ENCODE measurements at places on chromosomes 6 and 20. TPM values are rescaled to one million over a fixed set of nuclear protein-coding genes. Genes with fewer than 3 reads are reported as not detected.
A peak's percentile ranks its signal among the peaks of the same experiment; 100 is the strongest.

DNA sequence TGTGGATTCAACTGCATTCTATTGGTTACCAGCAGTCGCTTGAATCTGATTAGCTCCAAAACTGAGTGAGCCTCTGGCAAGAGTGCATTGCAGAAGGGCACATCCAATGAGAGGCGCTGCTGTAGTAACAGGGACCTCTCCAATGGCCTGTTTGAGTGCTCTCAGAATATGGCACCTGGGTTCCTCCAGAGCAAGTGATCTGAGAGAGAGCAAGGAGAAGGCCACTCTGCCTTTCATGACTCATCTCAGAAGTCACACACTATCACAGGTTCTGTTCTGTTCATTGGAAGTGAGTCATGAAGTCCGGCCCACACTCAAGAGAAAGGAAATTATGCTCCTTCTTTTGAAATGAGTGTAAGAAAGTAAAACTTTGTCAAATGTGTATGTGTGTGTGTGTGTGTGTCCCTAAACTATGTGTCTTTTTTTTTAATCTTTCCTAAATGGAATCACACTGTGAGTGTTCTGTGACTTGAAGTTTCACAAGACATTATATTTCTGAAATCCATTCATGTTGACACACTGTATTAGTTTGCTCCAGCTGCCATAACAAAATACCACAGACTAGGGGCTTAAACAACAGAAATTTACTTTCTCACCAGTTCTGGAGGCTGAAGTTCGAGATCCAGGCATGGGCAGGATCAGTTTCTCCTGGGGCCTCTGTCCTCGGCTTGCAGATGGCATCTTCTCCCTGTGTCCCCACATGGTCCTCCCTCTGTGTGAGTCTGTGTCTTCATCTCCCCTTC lies 138.3 kb upstream of the CDYL start:
- DNase-seq: no peak

DNA sequence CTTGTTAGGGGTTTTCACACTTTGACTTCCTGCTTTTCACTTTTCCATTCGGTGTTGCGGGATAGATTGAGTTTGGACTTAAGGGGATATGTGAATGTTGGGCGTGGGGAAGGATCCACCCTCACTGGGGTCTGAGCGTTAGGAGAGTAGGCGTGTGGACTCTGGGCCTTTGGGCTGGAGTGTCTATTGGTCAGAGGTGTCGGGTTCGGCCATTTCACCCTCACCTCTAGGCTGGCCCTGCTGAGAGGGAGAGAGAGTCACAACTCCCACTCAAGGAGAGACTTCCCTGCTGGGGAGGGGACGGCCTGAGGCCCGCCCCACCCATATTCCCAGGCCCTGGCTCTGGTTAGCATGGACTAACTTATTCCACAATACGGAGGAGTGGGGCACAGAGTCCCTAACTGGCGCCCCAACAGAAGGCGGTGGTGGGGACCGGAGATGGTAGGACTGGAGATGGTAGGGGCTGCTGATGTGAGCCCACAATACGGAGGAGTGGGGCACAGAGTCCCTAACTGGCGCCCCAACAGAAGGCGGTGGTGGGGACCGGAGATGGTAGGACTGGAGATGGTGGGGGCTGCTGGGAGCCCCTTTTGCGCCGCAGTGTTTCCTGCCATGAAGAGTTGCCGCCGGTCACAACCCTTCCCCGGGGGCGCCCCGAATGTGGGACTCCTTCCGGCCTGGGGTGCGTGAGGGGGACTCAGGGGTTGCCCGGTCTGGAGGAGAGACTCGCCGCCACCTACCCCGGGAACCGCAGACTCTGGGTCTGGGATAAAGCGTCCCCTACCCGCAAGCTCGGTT lies 1.4 kb upstream of the PTPRA start:
- no peak for DNase-seq

DNA sequence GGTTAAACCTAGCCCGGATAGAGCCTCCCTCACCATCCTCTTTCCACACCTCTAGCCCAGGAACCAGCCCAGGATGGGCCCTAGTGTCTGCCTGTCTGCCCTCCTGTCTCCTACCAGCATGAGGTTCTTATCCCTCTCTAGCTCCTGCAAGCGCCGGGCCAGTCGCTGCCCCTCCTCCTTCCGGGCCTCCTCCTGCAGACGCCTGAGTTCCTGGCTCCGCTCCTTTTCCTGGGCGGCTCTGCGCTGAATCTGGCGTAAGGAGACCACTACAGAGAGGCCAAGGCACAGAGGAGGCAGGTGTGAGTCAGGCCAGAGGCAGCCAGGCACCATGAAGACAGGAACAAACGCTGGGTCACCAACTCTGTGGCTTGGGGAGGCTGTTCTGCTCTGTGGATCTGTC lies 4.3 kb upstream of the PSORS1C2 start:
- no peak for DNase-seq

DNA sequence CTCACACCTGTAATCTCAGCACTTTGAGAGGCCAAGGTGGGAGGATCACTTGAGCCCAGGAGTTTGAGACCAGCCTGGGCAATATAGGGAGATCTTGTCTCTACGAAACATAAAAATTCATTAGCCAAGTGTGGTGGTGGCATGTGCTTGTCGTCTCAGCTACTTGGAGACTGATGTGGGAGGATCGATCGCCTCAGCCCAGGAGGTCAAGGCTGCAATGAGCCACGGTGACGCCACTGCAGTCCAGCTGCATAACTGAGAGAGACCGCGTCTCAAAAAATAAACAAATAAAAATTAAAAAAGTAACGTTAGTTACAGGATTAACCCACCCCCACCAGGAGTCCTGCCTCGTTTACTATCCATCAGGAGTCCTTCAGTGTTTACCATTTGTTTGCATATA lies 345.1 kb downstream of the BTBD3 start:
- no peak for DNase-seq

DNA sequence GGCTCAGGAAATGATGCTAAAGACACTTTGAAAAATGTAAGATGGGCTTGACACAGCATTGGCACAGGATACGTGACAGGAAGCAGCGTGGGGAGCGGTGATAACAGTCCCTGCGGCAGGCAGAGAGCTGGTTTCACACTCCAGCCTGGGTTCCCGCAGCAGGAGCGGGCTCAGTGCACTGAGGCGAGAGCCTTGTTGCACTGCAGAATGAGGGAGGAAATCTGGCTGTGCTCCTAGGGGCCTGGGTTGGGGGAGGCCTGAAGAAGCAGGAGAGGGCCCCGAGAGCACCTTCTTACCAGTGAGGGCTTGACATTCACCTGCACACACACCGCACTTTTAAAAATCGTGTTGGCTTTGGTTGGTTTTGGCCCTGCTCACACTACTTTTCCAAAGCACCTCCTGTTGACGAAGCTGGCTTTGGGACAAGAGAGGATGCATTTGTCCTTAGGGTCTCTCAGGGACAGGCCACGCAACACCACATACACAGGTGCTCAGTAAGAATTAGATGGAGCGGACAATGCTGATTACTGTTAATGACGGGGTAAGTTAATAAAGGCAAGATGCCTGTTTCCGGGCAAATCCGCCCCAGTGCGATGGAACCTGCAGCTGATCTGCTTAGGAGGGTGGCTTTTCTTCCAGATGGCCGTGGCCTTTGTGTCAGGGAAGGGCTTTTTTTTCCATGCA lies 49.4 kb upstream of the ARMC2 start:
- DNase-seq: no peak

GRCh38 chr20:33524261-33524660 lies 34.4 kb downstream of the CBFA2T2 start:
- DNase-seq: no peak

DNA sequence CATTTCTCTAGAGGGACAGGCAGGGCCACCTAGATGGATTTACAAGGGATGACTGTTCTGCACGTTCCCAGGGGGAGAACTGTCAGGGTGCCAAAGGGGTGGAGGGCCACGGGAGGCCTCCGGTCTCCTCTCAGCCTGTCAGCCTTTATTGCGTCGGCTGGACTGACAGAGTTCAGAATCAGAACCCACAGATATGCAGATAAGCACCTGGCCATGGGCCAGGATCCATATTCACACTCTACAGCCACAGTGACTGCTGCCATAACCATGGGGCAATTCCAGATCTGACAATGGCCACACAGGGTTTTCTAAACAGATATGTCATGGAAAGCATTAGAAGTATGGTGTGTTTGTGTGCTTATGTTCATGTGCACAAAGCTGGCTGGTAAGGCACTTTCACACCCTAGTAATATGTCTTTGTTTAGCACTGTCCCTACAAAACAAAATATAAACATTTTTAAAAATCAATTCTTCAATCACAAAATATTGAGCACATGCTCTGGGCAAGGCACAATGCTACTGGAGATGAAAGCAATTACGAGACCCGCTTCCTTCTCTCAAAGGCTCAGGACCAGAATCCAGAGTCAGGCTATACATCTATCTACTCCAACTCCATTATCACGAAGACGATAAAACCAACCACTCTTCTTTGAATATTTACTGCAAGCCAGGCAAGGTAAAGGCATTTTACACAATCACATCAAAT lies 29.1 kb downstream of the TRAM2 start:
- DNase-seq: no peak

- DNase-seq: no peak
Measured at GRCh38 chr6:125528621-125529041, 220.8 kb upstream of the HEY2 start.

- no peak for DNase-seq
Measured at GRCh38 chr20:40583636-40584035, 105.4 kb downstream of the MAFB start.

DNA sequence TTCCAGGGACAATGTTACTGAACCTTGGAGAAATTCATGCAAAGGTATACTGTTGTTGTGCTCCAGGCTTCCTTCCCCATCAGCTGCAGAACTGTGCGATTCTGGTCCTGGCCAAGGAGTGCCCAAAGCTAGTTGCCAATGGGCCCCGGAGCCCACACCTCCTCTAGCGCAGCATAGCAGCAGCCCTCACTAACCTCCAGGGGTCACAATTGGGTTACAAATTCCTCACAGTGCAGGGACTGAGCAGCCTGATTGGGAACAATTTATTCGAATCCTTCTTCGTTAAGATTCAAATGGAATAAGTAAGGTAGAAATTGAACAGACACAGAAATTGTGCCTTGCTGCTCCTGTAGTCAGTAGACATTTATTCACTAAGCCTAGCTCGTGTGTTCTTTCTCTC lies 284.9 kb downstream of the PRKN start:
- DNase-seq: peak; percentile 46

DNA sequence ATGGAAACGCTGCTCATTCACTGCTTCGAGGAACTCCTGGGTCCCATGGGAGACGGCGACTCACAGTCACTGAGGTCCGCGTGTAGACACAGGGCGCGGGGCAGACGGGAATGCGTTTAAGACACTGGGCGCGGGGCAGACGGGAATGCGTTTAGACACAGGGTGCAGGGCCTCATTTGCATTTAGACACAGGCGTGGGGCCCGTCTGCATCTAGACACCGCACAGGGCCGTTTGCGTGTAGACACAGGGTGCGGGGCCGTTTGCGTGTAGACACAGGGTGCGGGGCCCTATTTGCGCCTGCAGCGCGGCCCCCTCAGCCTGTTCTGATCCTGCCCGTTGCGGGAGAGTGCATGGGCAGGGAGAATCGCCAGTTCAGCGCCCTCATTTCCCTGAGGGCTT lies 10.4 kb downstream of the DACT2 start:
- no peak for DNase-seq

DNA sequence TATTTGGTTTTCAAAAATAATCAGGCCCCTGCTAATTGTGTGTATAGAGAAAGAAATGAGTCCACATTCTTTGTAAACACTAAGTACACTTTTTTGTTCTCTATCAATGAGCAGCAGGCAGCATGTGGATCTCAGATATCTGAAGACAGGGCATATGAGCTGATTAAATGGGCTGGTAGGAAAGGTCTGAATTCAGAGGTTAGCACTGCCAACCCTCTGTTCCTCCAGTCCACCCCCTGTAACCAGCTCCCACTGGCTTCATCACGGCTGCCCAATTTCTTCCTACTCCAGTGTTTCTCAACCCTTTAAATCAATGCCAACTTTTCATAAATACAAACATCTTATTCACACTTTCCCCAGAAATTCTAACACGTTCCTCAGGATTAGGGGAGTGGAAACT lies 128.5 kb downstream of the TPBG start:
- no peak for DNase-seq

DNA sequence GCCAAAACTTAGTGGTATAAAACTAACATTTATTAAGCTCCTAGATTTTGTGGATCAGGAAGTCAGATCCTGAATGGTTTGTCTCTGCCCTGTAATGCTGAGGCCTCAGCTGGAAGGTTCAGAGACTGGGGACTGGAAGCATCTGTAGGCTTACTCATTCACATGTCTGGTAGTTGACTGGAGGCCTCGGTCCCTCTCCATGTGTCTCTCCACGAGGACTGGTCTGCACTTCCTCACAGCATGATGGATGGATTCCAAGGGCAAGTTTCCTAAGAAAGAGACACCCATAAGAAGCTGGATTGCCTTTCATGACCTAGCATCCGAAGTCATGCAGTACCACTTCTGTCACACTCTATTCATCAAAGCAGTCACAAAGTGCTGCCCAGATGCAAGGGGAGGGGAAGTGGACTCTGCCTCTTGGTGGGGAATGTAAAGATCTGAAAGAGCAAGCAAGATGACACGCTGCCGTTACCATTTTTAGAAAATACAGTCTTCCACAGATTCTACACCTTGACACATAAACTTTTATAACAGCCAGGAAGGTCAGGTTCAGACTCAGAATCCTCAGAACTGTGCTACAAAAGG lies 17.2 kb upstream of the MDGA1 start:
- no peak for DNase-seq

DNA sequence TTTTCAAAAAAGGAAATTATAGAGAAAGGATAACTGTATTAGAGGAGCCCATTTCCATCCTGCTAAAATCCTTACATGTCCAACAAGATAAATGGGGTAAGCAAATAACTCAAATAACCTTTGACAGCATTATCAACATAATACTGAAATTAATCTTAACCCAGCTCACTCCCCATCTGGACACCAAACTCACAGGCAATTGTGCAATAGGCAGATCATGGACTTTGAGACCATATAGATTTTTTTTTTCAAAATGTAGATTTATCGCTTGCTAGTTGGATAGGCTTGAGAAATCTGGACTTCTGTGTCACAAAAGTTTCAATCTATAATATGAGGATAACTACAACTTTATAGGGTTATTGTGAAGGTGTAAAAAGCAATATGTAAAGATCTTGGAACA lies 134.4 kb upstream of the ASCC3 start:
- DNase-seq: no peak

- DNase-seq: no peak
Measured at GRCh38 chr6:55827818-55828522, 47.4 kb downstream of the BMP5 start.

DNA sequence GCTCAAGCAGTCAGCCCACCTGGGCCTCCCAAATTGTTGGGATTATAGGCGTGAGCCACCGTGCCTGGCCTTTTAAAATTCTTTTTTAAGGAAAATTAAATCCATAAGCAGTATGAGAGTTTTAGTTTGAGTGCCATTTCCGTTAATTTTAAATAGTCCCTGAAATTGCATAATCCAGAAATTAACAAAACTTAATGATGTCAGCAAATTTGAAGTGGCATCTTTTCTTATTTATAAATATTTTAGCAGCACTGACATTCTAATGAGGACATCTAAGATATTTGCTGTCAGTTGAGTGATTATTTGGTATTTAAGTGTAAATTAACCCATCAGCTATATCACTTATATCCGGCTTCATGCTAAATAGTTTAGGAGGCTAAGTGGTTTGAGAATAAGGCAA lies 42.9 kb upstream of the FAM184A start:
- no peak for DNase-seq

Gene LPA
- not detected for total RNA-seq

Gene GTSF1L
- not detected for total RNA-seq

Gene SLPI
- not detected for total RNA-seq

Gene GABRR1
- total RNA-seq: not detected

Gene OR12D3
- not detected for total RNA-seq

Gene PCED1A
- total RNA-seq: 20.3 TPM
